ENCODE measurements at places on chromosomes 12 and 14.

DNA sequence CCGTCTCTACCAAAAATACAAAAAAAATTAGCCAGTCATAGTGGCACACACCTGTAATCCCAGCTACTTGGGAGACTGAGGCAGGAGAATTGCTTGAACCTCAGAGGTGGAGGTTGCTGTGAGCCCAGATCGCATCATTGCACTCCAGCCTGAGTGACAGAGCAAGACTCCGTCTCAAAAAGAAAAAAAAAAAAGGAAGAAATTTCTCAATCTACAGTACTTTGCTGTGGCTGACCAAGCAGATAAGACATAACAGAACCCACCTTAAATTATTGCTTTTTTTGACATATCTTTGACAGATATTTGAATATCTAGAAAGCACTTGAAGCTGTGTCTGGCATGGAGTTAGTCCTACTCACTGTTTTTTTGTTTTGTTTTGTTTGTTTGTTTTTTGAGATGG lies 34.9 kb upstream of the HNF1A start:
- no peak for DNase-seq

DNA sequence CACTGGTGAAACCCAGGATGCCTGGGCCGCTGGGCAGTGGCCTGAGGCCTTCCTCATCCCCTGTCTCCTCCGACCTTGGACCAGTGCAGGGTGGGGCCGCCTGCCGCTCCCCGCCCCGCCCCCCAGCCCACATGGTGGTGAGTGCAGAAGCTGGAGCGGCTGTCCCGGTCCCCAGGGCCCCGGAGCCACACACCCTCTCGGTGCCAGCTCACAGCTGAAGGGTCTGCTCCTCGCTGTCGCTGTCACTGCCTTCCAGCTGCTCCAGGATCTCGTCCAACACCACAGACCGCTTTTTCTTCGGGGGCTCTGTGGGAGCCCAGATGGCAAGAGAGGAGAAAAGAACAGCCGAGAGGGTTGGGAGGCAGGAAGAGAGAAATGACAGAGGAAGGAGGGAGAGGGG lies 143.1 kb downstream of the RBM19 start:
- no peak for DNase-seq

DNA sequence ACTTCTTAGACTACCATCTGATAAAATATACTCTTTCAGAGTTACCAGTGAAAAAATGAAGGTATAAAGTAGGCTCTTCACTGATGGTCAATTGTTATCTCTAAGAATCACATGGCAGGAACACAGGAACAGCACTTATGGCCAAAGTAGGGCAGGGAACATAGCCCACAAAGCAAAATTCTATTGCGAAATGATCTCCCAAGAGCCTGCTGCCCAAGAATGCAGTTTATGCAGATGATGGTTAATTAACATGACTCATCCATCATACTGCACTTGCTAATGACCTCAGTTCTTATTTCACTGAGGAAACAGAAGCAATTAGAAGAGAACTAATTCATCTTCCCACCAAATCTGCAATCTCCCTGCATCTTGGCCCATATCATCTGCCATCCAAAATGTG lies 133.8 kb downstream of the SLC2A13 start:
- DNase-seq, result no peak

GRCh38 chr14:66509874-66510273 lies 1.9 kb downstream of the GPHN start:
- DNase-seq, result no peak

DNA sequence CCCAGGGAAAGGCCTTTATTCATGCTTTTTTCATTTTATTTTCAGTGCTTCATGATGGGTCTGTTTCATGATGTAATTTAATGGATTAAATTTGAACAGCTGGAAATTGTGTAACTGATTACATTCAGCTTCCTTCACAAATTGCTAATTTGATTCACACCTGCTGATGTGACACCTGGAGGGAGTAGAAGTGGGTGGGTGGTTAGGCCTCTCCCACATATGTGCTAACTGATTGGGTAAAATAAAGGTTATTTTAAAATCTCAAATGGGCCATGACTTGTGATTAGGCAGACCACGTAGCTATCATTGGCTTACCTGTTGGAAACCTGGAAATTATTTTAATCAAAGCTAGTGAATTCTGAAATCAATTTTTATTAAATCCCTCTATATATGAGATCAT lies 142.1 kb downstream of the GXYLT1 start:
- DNase-seq, result no peak

GRCh38 chr14:96078625-96079016 lies 39.5 kb downstream of the C14orf132 start:
- no peak for DNase-seq

DNA sequence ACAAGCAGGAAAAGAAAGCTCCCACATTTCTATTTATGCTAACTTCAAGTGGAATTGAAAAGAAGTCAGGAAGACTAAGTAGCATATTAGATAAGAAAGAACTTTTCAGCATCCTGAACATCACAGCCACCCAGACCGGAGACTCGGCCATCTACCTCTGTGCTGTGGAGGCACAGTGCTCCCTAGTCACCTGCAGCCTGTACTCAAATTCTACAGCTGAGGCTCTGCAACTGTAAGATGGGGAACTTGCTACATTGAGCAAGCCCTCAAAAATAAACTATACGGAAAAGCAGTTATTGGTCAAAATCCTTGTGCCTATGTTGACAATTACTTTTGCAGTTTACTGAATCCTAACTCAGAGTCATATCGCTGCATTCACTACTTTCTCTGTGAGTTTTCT lies 361.9 kb downstream of the DAD1 start:
- no peak for DNase-seq

- no peak for DNase-seq
Observed at GRCh38 chr12:82660541-82661325, 26.0 kb upstream of the TMTC2 start.

GRCh38 chr14:28468191-28469151 lies 298.1 kb upstream of the FOXG1 start:
- DNase-seq, result no peak

- DNase-seq, result no peak
Observed at GRCh38 chr14:31263485-31264133, 56.0 kb upstream of the HECTD1 start.

DNA sequence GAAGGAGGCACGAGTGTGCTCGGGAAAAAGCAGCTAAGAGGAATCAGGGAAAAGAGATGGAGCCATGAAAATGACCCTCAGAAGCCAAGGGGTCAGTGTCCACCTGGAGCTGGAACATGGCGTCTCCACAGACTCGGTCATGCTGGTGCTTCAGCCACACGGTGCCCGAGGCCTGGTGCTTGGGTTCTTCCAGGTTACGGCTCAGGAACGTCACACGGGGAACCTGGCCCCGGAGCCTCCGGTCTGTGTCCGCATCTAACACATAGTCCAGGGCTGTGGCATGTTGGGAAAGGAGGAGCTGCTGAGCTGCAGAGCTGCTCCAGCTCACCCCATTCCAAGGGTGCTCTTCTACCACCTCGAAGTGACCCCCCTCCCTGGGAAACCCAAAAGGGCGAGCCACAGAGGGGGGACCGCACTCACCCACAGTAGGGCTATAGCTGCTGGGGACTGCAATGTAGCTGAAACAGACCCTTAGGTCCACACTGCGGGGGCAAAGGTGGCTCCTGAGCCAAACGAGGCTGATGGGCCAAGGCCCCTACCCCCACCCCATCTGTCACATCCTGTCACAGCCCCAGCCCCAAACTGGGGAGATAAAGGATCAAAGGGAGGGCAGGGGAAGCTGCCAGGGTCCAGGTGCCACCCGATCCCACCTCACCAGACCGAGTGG lies 10.8 kb downstream of the ITGA7 start:
- DNase-seq, result no peak

GRCh38 chr12:22981711-22982110 lies 356.7 kb downstream of the ETNK1 start:
- no peak for DNase-seq

DNA sequence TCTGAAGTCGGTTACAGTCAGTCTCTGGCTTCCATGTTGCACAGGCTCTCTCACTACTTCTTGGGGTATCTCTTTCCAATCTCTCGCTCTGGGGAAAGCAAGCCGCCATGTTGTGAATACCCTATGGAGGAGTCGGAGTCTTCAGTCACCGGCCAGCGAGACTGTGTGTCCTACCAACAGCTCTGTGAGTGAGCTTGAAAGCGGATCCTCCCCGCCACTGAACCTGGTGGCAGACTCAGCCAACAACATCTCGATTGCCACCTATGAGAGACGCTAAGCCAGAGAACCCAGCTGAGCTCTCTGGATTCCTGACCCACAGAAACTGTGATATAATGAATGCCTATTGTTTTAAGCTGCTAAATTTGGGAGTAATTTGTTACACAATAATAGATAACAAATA lies 51.5 kb downstream of the SLC15A4 start:
- DNase-seq, result no peak

DNA sequence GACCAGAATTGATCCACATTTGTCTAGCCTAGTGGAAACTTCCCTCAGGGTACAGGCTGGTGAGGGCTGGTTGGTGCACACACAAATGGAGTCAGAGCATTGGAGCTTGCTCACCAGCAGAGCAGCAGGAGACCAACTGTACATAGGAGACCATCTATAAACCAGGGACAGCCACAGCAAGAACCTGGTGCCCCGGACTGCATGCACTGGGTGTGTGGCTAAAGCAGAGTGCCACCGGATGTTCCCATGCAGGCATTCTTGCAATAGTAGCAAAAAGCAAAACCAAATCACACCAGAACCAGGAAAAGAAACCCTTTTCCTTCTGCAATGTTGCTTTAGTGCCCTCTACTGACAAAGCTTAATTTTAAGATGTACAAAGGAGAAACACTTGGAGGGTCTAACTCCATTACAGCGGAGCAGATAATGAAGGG lies 136.4 kb downstream of the MDGA2 start:
- no peak for DNase-seq

DNA sequence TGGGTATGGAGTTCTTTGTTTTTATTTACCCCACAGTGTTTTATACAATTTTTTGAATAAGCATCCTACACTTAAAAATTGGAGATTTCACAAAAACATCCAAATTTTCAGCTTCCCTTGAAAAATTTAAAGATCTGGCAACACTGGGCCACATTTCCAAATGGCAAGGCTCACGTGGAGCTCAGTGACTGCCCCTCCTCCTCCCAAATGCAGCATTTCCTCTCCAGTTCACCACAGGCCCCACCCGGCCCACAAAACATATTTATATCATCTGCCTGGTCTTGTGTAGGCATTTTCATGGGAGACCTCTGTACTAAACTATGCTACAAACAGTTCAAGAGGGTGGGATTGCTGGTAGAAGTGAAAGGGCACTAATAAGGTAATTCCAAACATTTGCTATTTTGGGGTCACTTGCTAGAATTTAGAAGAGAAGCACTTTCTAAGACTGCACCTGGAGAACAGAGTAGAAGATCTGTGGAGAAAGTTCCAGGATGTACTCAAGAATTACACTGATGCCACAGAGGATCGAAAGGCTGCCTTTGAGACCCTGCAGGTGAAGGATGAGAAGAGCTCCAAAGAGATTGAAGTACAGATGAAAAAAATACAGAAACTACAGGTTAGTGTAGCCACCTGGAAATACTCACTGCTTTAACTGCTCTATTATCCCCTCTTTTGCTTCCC lies 7.3 kb downstream of the FKBP11 start:
- DNase-seq, result peak; percentile 36

DNA sequence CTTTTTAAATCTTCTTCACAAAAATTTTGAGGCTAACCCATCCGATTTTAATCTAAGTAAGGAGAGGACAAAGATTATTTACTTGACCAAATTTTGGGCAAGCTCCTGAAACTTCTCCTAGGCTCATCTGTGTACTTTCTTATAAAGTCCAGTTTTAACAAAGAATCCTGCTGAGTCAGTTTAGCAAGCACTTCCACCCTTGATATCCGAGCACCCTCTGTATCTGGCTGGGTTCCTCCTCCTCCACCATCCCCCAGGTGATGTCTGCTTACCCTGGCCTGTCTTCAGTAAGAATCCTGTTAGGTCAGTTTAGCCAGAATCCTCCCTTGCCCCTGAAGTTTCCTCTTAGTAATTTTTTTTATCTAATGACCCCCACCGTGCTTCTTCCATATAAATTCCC lies 140.5 kb downstream of the PHLDA1 start:
- DNase-seq, result no peak

- DNase-seq, result no peak
Observed at GRCh38 chr12:57548013-57548315, 972 bp upstream of the DCTN2 start.

DNA sequence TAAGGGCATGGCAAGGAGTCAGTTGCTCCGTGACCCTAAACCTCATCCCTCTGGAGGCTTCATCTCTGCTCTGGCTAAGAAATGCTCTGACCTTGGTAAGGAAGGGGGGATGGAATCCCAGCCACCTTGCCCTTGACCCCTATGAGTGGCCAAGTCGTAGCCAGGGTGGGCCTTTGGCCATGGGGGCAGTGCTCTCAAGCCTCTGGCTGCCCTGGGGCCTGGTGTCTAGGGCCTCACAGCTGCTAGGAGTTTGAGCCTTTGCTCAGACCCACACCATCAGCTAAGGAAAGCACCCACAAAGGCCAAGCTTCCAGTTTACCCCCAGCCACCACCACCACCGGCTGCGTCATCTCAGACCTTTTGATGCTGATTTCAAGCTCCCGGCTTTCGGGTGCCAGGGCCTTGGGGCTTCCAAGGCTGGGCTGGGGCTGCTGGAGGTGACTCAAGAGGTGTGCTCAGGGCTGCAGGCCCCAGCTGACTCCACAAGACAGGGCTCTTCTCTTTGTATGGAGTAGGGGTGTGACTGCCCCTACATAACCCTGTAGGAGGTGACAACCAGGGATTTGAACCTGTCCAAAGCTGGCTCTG lies 3.7 kb downstream of the ASB2 start:
- DNase-seq, result no peak

DNA sequence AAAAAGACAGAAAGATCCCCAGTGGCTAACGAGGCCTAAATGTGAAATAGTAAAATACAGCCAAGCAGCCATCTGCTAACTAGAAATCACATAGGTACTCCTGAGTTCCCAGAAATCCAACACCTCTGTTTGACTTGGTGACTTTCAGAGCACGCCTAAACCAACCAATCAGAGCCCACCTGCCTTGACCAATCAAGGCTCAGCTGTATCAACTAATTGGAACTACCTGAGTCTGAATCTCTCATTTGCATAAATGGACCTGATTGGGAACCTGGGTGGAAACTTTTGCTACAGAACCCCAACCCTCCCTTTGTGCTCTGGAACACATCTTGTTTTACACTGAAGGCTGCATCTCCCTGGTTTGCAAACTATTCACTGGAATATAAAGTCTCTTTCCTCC lies 5.1 kb upstream of the TCL1B start:
- DNase-seq, result no peak

DNA sequence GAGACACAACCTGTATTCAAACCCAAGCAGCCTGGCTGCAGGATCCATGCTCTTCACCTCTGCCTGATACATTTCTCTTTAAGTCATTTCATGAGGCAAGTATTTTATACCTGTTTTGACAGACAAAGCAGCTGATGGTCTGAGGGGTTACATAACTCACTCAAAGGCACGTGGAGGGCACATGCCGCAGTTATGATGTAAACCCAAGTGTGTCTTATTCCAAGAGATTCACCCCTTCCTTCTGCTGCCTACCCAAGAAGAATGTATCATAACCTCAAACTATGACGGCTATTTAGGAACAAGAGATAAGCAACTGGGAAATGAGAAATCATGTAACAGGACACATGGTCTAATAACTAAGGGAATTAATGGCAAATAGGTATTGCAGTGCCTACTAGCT lies 329.8 kb upstream of the TMPO start:
- no peak for DNase-seq

- no peak for DNase-seq
Observed at GRCh38 chr14:62691647-62692489, 353.4 kb downstream of the KCNH5 start.

GRCh38 chr12:88420457-88420856 lies 159.8 kb downstream of the KITLG start:
- DNase-seq, result no peak

- no peak for DNase-seq
Observed at GRCh38 chr12:124445121-124445718, 122.2 kb downstream of the NCOR2 start.

Data from activated CD4-positive, alpha-beta T cell treated with anti-CD3 and anti-CD28 coated beads, Interleukin-2, amount 50 U/mL, for 48 hours (primary cell).